Mesothelial cell of epicardium (in vitro differentiated cells): ENCODE measurements at places on chromosomes 1 and 21. TPM values are rescaled to one million over a fixed set of nuclear protein-coding genes. Genes with fewer than 3 reads are reported as not detected.
A peak's percentile ranks its signal among the peaks of the same experiment; 100 is the strongest.

DNA sequence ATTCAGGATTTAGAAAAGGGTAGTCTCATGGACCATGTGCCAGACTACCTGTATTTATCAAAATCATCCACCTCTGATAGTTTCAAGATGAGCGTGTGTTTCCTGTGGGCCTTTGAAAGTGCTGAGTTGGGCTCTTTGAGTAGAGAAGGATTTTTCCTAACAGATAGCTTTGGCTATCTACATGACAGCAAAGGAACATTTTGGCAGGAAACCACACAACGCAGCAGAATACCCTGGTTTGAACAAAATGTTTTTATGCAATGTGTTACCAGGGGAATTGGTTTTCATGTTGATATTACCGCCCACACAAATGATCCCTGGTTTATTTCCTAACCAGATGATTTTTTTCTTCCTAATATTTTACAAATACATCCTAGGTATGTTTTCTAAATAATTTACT lies 431.4 kb downstream of the NEGR1 start:
- no peak for DNase-seq

DNA sequence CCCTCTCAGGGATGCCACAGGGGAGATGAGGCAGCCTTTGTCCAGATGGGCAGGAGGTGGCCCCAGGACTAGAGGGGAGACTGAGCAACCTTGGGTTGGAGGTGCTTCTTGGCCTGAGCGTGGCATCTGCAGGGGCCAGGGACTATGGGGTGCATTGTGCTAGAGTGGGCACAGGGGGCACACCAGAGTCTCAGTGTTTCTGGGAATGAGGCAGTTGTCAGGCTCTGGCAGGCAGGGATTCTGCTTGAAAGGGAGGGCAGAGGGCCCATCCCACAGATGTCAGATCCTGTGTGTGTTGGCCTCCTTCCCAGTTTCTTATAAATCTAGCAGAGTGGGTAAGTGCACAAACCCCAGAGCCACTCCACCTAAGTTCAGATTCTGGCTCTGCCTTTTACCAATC lies 13.7 kb downstream of the LGR6 start:
- DNase-seq: no peak

GRCh38 chr1:23484253-23485001 lies 448 bp upstream of the ASAP3 start:
- DNase-seq: peak; percentile 90

GRCh38 chr1:226157761-226158316 lies 28.7 kb downstream of the ACBD3 start:
- DNase-seq: no peak

- DNase-seq: no peak
These were observed 1.2 kb upstream of the CD34 start for GRCh38 chr1:207911856-207912760.

DNA sequence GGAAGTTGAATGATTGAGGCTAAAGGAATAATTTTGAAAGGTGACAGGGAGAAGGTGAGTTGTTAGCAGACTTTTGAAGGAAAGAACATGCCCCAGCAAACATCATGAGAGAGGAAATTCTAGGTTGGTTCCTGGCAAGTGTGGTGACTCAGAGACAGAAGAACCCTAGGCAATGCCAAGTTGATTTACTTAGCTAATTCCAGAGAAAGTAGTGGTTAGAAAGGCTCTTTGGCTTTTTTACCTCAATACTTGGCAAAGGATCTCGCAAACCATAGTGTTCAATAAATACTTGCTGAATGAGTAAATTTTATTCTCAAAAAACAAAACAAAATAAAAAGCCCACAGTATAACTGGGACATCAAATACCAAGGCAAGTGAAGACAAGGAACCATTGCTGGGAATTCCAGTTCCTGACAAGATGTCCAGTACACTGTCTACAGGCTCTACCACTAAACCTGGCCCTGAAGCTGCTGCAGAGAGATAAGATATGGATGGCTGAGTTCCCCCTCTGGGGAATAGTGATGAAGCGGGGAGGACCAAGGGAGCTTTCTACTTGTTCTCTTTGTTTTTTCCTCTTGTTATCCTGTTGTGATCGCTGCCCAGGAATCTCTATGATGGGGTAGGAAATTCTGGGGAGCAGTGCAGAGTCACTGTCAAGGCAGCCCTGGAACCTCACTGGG lies 48.2 kb downstream of the IL12RB2 start:
- DNase-seq: no peak

DNA sequence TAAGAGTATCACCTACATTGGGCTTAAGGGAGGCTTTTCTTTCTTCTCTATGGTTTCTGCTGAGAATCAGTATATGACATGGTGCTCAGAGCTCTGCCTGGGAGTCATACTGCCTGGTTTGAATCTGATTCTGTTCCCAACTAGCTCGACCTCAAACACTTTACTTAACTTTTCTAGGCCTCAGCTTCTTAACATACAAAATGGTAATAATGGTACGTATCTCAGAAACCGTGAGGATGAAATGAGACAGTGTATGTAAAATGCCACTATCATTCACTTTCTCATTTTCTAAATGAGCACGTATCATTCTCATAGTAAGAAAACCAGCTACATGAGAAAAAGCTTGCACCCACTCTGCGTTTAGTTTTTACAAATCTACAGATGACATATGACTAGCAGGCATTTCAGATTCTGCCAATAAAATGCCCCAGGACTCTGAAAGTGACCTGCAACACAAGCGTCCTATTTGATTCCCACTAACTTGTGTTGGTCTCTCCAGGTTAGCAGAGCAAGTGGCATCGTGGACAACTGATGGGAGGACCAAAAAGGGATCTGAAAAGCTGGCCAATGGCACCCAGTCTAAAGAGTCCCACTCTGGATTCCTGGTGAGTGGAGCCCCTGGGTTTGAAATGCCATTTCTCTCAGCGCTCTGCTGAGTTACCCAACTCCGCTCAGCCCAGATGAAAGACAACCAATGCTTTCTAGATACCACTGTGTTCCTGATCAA lies 6.1 kb downstream of the CTNNBIP1 start:
- no peak for DNase-seq

- DNase-seq: no peak
These were observed 12.3 kb downstream of the ARHGEF10L start for GRCh38 chr1:17551755-17552234.

- no peak for DNase-seq
These were observed 19.9 kb upstream of the CYP4A11 start for GRCh38 chr1:46961066-46961758.

- DNase-seq: no peak
These were observed 274.8 kb upstream of the C1orf105 start for GRCh38 chr1:172145656-172146055.

GRCh38 chr1:223068900-223069665 lies 74.0 kb downstream of the TLR5 start:
- no peak for DNase-seq

DNA sequence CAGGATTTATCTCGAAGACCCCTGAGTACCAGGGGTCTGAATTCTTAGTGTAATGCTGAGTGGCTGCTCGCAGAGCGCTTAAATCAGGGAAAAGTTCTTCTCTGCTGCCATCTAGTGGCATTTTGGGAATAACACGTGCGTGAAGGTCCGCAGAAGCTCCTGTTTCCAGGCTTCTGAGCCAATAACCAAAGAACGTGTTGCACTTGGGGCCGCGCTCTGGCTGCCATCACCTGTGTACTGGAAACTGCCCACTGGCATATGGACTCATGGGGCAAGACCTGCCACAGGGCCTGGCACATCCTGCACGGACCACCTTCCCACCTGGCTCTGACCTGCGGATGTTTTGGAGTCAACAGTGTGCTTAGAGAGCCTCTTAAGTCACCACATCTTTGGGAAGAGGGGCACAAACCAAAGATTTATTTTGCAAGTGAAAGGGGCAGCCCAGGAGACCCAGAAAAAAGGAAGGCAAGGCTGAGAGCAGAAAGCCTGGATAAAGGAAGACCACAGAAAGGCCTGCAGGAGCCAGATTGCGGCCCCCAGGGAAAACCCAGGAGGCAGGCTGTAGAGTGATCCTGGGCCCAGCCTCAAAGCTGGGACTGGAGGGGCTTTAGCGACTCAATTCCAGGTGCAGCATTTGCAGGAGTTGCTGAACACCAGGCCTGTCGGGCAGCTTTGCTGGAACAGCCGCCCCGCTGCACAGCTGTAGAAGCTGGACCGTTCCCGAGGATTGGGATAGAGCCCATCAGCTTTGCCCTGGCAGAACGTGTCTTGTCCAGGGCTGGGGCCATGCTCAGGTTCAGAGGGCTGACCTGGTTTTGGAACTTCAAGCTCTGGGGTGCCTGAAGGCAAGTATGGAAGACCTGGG lies 13.0 kb downstream of the CHIT1 start:
- DNase-seq: no peak

DNA sequence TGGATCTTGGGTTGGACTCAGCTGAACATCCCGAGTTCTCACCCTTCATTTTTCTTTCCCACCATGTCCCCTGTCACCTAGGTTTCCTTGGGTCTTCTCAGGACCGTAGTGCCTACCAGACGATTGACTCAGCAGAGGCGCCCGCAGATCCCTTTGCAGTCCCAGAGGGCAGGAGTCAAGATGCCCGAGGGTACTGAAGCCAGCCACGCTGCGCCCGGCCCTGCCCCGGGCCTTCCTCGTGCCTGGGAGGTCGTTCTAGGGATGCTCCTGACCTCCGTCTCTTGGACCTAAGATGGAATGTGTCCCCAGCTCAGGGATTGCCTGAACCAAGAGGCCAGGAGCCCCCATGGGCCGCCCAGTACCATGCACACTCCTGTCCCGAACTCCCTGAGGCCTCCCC lies 12.0 kb upstream of the C1orf167 start:
- no peak for DNase-seq

The SLC45A1 gene
- 4.1 to 4.9 TPM (median 4.9 TPM) in 3 replicates for total RNA-seq

The HES5 gene
- not detected in 3 replicates for total RNA-seq

The PRAMEF17 gene
- not detected in 3 replicates for total RNA-seq

The CHRM3 gene
- 5.4 to 6.9 TPM (median 6.4 TPM) in 3 replicates for total RNA-seq

The TFF3 gene
- 1.5 TPM in 1 of 3 replicates, not detected in the others for total RNA-seq

The WDTC1 gene
- 40.2 to 42.2 TPM (median 41.3 TPM) in 3 replicates for total RNA-seq
